ENCODE measurements at places on chromosomes 6 and 20. TPM values are rescaled to one million over a fixed set of nuclear protein-coding genes. Genes with fewer than 3 reads are reported as not detected.

DNA sequence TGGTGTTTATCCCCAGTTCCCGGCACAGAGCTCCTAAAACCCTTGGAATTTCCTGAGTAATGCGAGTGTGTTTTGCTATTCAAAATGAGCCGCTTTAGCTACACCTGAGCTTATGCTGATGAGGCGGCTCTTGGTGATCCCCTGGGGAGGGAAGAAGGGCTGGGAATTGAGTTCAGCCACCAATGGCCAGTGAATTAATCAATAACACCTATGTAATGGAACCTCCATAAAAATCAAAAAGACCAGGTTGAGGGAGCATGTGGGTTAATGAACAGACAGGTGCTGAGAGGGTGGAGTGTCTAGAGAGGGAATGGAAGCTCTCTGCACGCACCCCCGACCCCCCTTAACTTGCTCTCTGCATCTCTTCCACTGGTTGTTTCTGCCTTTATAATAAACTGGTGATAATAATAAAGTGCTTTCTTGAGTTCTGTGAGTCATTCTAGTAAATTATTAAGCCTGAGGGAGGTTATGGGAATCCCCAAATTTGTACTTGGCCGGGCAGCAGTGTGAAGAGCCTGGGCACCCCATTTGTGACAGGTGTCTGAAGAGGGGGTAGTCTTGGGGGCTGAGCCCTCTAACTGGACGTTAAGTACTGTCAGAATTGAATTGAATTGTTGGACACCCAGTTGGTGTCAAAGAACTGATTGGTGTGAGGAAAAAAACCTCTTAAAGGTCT is 24.6 kb upstream of the SERPINB1 start:
- DNase-seq: no peak

Gene TRAPPC3L
- 0.23 TPM for polyA plus RNA-seq

Gene PDYN
- 0.23 TPM for polyA plus RNA-seq

- no peak for DNase-seq
Observed at GRCh38 chr6:109105681-109106080, 10.4 kb downstream of the CEP57L1 start.

Gene BPIFA1
- polyA plus RNA-seq: not detected

Gene IL17F
- polyA plus RNA-seq: 0.25 TPM

- DNase-seq: peak; percentile 15
Observed at GRCh38 chr6:96450082-96450769, 71.4 kb upstream of the UFL1 start.
